ENCODE measurements at places on chromosomes 11 and 22. TPM values are rescaled to one million over a fixed set of nuclear protein-coding genes. Genes with fewer than 3 reads are reported as not detected.
A peak's percentile ranks its signal among the peaks of the same experiment; 100 is the strongest.

OR8A1 gene
- not detected for total RNA-seq

MAP6 gene
- 3.9 TPM for total RNA-seq

DNA sequence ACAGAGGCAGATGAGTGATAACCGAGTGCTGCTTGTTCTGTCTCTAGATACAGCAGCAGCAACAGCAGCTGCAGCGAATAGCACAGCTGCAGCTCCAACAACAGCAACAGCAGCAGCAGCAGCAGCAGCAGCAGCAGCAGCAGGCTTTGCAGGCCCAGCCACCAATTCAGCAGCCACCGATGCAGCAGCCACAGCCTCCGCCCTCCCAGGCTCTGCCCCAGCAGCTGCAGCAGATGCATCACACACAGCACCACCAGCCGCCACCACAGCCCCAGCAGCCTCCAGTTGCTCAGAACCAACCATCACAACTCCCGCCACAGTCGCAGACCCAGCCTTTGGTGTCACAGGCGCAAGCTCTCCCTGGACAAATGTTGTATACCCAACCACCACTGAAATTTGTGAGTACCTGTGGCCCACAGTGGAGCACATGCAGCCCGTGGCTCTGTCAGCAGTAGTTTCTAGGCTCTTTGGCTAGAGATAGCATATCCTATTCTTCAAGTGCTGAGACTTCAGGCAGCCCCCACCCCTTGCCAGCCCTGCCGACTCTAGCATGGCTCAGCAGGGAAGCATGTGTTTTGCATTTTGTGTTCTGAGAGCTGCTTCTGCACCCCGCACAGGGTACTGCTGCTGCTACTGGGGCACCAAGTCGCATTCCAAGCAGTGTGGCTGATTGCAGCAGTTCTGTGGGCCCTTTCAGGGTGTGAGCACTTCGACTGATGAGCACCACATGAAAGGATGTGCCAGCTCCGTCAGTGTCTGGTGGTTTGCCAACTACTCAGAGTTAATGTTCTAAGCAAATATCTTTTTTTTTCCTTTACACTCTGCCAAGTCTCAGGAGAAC, 59.2 kb downstream of the MED15 start:
- DNase-seq: peak; percentile 79

SHANK2 gene
- 6.4 TPM for total RNA-seq

SELENOH gene
- total RNA-seq: 94.3 TPM

TBX1 gene
- total RNA-seq: 6.8 TPM

TREH gene
- not detected for total RNA-seq
